ENCODE measurements at places on chromosomes 2 and 18. TPM values are rescaled to one million over a fixed set of nuclear protein-coding genes. Genes with fewer than 3 reads are reported as not detected.

- no peak for DNase-seq
These were observed 40.9 kb upstream of the ASPRV1 start for GRCh38 chr2:70002241-70002899.

DNA sequence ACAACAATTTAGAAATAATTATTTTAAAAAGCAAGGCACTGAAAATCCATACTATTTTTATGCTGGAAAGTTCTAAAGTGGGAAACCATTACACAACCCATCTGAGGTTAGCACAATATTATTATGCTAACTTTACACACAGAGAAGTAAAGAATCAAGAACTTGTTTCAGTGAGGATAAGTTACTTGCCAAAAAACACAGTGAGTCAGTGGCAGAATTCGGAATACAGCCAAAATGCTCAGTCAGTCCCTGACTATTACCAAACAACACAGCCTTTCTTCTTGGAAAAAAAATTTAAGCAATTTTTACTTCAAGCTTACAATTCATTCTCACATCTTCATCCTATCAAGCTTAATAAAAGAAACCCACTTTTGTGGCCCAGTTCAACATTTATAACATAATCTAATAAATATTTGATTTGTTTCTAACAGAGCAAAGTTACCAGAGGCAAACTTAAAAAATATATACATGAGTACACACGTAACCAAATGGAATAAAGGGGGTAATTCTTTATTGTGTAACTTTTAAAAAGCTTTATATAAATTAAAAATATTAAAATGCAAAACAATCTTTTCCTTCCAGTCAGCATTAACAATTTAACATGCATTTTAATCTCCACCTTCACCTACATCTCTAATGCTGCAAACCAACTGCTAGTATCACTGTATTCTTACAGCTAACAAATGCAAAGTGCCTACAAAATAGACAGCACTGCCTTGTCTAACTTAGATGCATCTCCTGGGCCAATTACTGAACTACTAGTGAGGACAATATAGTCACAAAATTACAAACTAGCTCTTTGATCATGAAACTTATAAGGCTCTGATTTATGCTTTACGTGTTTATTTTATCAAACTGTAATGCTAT, 55.2 kb downstream of the CCDC88A start:
- peak; percentile 86 for DNase-seq

- no peak for DNase-seq
These were observed 66.4 kb upstream of the BOD1L2 start for GRCh38 chr18:57080479-57080878.

DNA sequence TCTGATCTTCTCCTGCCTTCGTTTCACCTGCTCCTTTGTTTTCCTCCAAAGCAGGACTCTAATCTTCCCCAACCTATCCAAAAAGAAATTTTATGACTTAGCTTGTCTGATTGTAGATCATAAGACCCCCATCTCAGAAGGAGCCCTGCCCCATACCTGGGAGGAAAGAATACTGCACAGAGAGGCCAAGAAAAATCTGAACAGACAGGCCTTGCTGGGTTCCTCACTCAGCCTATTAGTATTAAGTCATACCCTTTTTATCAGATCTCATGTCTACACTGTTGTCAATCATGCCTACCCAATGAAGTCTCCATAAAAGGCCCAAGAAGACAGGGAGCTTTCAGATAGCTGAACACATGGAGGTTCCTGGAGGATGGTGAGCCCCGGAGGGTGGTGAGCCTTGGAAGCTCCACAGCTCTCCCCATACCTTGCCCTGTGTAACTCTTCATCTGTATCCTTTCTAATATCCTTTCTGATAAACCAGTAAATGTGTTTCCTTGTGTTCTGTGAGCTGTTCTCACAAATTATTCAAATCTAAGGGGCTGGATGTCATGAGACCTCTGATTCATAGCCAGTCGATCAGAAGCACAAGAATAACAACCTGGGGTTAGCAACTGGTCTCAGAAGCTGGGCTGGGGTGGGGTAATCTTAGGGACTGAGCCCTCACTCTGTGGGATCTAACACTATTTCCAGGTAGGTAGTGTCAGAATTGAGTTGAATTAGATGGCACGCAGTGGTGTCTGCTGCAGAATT, 108.8 kb downstream of the SPOPL start:
- DNase-seq, result no peak

DNA sequence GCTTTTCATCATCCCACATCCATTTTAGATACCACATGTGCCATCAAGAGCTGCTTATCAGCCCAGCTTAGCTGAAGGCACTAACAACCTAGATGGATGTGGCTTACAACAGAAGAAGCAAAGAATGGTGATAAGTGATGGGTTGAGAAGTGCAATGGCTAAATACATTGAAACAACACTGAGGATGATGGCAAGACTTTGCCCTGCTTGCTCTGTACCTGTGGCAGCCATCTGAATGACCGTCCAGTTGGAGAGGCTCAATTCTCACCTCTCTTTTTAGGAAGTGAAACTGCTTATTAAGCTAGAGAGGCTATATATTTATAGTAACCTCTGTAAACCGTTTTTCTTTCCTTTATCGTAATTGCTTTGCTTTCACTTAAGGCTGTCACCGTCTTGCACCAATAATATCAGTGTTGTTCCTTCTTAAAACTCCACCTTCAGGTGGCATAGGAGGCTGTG, 5.7 kb downstream of the GPATCH11 start:
- DNase-seq, result no peak

DNA sequence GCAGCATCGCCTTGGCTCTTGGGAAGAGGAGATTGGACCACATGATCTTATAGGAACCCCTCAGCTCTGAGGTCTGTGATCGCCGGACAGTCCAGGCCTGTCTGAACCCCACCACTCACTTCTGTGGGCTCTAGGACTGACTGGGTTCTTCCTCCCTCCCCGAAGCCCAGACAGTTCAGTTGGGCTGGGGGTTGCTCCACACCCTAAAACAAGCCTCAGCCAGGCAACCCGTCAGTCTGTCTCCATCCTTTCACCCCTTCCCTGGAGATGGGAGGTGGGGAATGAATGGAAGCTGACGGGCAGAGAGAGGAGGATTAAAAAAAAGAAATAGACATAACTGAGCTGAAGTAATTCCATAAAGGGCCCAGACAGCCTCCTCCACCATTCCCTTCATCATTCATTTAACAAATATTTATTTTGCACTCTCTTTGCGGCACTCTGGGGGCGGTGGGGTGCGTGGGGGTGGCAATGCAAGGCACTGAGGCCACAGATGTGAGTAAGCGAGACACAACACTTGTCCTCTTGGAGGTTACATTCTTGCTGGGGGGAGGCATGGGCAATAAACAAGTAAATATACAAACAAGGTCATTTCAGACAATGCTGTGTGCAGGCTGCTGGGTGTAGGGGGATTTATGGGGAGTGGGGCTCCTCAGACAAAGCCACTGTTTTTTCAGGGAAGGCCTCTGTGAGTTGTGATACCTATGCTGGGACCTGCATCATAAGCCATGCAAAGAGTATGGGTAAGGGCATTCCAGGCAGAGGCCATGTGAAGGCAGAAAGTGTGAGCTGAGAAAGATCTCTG, 12.9 kb downstream of the WNT10A start:
- no peak for DNase-seq

DNA sequence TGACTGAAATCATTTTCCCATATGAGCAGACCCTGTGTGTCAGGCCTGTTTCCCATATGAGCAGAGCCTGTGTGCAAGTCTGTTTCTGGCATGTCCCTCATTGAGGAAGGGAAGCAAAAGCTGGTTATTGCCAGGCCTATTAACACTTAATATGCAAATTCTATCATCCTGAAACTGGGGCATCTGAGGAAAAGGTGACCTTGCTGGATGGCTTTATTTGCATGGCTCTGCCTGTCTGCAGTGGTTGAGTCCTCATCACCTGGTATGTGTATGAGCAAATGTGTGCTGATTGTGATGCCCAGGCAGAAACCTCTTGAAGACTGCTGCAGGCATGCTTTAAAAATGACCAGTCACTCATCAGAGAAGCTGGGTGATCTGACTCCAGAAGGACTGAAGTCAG, 31.2 kb downstream of the EIF4E2 start:
- no peak for DNase-seq

SCYGR2 gene
- total RNA-seq, result not detected

Data from M059J (cell line).